ENCODE measurements at places on chromosomes 7 and 10. TPM values are rescaled to one million over a fixed set of nuclear protein-coding genes. Genes with fewer than 3 reads are reported as not detected.

JCAD gene
- total RNA-seq = 15.8 TPM

GTPBP4 gene
- total RNA-seq = 57.9 TPM

ITGA8 gene
- total RNA-seq = 0.36 TPM

SEMA3A gene
- total RNA-seq = 19.6 TPM

LRIT1 gene
- not detected for total RNA-seq

CYP2E1 gene
- total RNA-seq = 1.4 TPM

NUB1 gene
- total RNA-seq = 49.0 TPM

OPTN gene
- 6.8 TPM for total RNA-seq

SNCG gene
- total RNA-seq = 17.5 TPM

TMEM209 gene
- 29.2 TPM for total RNA-seq

LRRC17 gene
- total RNA-seq = 2.3 TPM

CALHM1 gene
- not detected for total RNA-seq

ZNF425 gene
- total RNA-seq = 8.0 TPM

SPDYE18 gene
- total RNA-seq = 0.93 TPM

SPDYE2B gene
- not detected for total RNA-seq

ZCCHC24 gene
- 1.6 TPM for total RNA-seq

SEMA3E gene
- 1.1 TPM for total RNA-seq

EIF4EBP2 gene
- total RNA-seq = 101 TPM

SH2B2 gene
- 11.5 TPM for total RNA-seq

OR6B1 gene
- not detected for total RNA-seq

All from progenitor cell of endocrine pancreas (in vitro differentiated cells).